Panc1 (cell line): ENCODE measurements at places on chromosomes 16 and 17. TPM values are rescaled to one million over a fixed set of nuclear protein-coding genes. Genes with fewer than 3 reads are reported as not detected.

DNA sequence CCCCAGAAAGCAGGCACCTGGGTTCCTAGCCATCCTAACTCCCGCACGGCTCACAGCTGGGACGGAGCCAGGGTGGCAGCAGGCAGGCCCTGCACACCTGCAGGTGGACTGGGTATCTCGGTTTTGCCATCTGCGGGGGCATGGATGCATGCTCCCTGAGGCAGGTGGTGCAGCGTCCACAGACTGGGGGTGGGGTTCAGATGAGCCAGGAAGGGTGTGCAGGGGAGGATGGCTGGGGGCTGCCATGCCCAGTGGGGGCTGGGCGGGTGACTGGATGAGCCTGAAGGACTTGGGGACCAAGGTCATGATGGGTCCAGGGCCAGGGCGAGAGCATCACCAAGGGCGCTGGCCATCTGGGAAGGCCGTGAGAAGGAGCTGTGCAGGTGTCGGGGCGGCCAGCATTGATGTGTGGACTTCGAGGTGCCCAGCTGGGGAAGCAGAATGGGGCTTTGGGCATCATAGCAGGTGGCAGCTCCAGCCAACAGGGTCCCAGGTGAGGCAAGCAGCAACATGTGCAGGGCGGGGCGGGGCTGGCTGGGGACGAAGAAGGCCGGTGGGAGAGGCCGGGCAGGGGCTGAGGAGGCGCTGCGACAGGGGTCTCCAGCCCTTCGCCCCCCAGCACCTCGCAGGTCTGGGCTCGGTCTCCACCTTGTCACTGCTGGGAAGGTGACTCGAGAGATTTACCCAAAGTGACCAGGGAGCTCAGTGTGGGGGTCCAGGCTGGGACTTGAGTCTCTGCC, 41.0 kb upstream of the ZNF469 start:
- DNase-seq = no peak
- no peaks in the 10 kb centered on the region for H3K36me3 ChIP-seq
- no peak overlapping the region for H3K4me3 ChIP-seq
- H3K4me1 ChIP-seq = no peaks in the 10 kb centered on the region
- H3K27me3 ChIP-seq = no peaks in the 10 kb centered on the region

GRCh38 chr16:52399116-52399515, 147.8 kb downstream of the TOX3 start:
- H3K36me3 ChIP-seq = no peaks in the 10 kb centered on the region
- no peaks in the 10 kb centered on the region for H3K27me3 ChIP-seq
- DNase-seq = no peak
- H3K27ac ChIP-seq = no peak overlapping the region

DNA sequence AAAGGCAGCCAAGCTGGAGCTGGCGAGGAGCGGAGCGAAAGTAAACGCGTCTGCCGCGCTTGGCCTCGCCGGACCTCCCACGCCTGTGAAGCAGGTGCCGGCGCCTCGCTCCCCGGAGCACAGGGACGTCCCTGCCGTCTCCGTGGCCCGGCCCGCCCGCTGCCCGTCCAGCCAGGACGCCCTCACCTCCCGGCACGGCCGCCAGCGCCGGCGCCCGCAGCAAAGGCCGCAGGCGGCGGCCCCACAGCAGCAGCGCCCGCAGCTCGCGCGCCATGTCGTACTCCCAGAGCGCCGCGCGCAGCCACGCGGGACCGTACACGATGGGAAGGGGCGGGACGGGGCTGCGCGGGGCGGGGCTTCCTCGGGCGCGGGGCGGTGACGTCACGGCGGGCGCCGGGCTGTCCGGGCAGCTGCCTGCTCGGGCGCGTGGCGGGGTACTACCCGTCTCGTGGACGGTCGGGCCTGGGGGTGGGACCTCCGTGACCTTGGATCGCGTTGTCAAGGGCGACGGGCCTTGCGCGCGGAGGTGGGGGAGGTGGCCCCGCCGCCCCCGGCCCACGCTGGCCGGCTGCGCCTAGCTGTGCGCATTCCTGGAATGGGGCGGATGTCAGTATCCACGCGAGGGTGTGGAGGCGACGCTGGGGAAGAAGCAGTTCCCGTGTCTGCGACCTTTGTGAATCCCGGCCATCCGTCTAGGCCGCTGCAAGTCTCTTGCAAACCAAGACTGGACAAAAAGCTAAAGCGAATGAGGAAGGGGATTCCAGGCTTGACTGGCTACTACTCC, at the start of gene TRAP1:
Gene TRAP1 (minus strand): TSS at position 290 of the 784 bp plus-strand sequence. CDS start 16 bp downstream, at position 274.
- H3K4me1 ChIP-seq = peaks cover 4% of the 10 kb centered on the region
- DNase-seq = no peak
- H3K4me3 ChIP-seq = peak within 1 kb of the TSS; percentile 96
- H3K27me3 ChIP-seq = no peaks in the 10 kb centered on the region
- H3K36me3 ChIP-seq = no peaks in the 10 kb centered on the region; the same call in 1 of the 2 replicates

GRCh38 chr17:75183999-75184884, 1.5 kb upstream of the SUMO2 start:
- H3K27ac ChIP-seq = no peak overlapping the region
- no peaks in the 10 kb centered on the region for H3K27me3 ChIP-seq

- H3K4me3 ChIP-seq = no peak overlapping the region
- peaks cover 45% of the 10 kb centered on the region for H3K4me1 ChIP-seq
- H3K27ac ChIP-seq = peak overlapping the region; percentile 98
- no peaks in the 10 kb centered on the region for H3K27me3 ChIP-seq
Measured at GRCh38 chr17:42322382-42323267, 34.3 kb downstream of the STAT5A start.

DNA sequence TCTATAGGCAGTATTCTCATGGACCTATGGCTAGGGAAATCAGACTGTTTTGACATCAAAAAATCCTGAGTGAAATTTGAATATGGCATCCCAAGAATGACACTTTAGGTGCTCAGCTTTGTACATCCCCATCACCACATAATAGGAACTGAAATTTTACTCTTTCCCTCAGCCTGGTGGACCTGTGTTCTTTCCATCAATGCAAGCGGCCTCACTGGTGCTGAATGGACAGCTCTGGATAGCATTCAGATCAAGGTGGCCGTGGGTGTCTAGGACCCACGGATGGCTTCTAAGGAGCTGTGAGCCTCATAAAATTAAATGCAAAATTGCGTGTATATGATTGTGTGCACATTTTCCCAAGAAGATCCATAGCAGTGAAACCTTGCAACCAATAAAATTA, 152.6 kb downstream of the MAP2K6 start:
- H3K36me3 ChIP-seq = no peaks in the 10 kb centered on the region
- DNase-seq = no peak
- no peak overlapping the region for H3K27ac ChIP-seq
- H3K27me3 ChIP-seq = no peaks in the 10 kb centered on the region
- no peaks in the 10 kb centered on the region; the same call in 1 of the 2 replicates for H3K4me1 ChIP-seq

GRCh38 chr16:4684763-4685162, 8.6 kb upstream of the NUDT16L1 start:
- H3K36me3 ChIP-seq = no peaks in the 10 kb centered on the region
- no peak for DNase-seq
- no peaks in the 10 kb centered on the region for H3K4me1 ChIP-seq
- H3K27me3 ChIP-seq = no peaks in the 10 kb centered on the region
- no peak overlapping the region for H3K27ac ChIP-seq
- H3K4me3 ChIP-seq = no peak overlapping the region

Gene DNAH9
- total RNA-seq = not detected
